ENCODE measurements at places on chromosomes 7 and 10.

DNA sequence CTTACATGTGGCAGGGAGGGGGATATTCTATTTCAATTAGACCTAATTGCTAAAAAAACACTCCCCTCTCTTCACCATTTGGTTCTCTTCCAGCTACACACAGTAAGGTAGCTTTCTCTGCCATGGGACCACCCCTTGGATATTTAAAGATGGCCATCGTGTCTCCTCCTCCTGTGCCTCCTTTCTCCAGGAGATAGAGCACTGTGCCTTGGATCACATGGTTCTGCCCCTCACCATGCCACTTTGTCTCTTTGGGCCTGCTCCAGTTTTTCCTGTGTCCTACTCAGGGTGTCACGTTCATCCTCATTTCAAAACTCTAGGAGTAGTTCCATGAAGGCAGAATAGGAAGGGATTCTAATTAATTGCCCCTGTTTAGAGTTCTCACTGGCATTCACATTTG, 1060.2 kb downstream of the KCNMA1 start:
- DNase-seq, result no peak

- no peak for DNase-seq
Observed at GRCh38 chr10:99870123-99870730, 87.8 kb downstream of the ABCC2 start.

- DNase-seq, result no peak
Observed at GRCh38 chr7:47484923-47485639, 96.8 kb downstream of the TNS3 start.

DNA sequence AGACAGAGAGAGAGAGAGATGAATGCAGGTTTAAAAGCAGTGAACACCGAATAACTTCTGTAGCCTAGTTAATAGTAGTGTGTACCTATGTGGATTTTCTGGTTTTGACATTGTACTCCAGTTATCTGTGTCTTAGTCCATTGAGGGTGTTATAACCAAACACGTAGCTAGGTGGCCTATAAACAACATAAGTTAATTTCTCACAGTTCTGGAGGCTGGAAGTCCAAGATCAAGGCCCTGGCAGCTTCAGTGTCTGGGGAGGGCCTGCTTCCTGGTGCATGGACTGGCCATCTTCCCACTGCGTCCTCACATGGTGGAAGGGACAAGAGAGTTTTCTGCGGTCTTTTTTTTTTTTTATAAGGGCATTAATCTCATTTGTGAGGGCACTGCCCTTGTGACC, 23.5 kb downstream of the AOC1 start:
- DNase-seq, result no peak

GRCh38 chr10:49183596-49184542, 4.3 kb downstream of the TMEM273 start:
- DNase-seq, result no peak

Measured in foreskin keratinocyte (primary cell).